HT1080 (cell line): ENCODE measurements at places on chromosomes 6 and 20. TPM values are rescaled to one million over a fixed set of nuclear protein-coding genes. Genes with fewer than 3 reads are reported as not detected.

The HIVEP2 gene
- total RNA-seq, result 5.8 and 7.0 TPM in 2 replicates

The ZBTB12 gene
- 10.8 and 15.1 TPM in 2 replicates for total RNA-seq

GRCh38 chr6:167119670-167120582 is 3.0 kb upstream of the CCR6 start:
- no peak for DNase-seq

- DNase-seq, result peak; percentile 86
Measured at GRCh38 chr6:81451787-81452186, 300.7 kb downstream of the TENT5A start.

- peak; percentile 59 for DNase-seq
Measured at GRCh38 chr6:149049230-149049629, 268.3 kb upstream of the TAB2 start.

DNA sequence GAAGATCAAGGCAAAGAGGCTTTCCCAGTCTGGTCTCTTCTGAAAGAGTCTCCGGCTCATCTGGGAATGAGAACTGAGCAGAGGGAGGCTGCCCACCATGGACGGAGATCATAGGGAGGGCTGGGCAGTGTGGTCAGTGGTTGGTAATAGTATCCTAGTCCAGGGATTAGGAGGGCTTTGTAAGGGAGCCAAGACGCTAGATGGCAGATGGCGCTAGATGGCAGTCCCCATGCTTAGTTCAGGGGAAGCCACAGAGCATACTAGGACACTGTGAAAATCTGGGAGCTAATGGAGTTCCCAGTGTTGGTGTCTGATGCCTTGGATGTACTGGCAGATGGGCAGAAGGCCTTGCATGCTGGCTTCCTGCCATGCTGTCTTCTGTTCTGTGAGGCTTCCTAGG is 21.7 kb upstream of the DAAM2 start:
- DNase-seq, result no peak

DNA sequence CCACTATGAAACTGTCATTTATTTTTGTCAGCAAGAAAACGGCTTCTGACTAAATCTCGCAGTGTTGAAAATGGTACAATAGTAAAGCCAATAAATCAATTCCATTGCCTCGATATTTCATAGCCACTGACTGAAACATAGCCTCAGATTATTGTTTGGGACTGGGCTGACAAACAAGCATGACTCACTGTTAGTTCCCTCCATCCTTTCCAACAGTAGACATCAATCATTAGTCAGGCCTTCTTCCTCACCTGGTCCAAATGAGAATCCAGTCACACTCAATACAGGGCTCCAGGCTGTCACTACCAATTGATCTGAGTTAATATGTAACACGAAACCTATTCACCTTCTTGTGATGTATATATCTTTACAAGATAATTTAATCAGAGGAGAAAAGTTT is 66.1 kb downstream of the ADGRB3 start:
- DNase-seq, result no peak

DNA sequence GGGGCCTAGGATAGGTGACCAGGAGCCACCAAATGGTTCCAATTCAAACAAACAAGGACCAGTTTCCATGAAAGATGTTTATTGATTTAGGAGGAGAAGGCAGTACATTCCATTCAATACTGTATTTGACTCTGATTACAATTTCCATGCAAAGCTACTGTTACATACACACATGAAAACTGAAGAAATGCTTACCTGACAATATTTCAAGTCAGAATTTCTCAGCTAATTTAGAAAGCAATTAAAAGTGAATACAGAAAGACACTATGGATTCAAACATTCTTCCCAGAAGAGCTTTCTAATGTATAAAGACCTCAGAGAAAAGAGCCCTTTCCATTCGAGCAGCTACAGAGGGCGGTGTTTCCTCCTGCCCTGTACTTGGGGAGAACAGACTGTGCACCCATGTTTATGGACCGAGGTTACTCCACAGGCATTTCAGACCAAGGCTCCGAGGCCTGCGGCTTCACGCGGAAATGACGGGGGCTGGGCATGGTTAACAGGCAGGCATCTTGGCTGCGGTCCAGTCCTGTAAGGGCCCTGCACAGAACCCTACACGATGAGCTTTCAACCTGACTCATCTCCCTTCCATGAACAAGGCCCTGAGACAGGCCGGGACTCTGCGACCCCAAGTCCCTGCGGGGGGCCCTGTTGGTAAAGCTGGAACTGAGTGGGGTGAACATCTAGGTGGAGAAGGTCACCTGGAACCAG is 25.7 kb upstream of the TCFL5 start:
- peak; percentile 97 for DNase-seq

GRCh38 chr6:43945768-43946080 is 175.7 kb downstream of the VEGFA start:
- DNase-seq, result peak; percentile 39

- peak; percentile 25 for DNase-seq
Measured at GRCh38 chr6:55474382-55474781, 104.6 kb downstream of the HMGCLL1 start.

GRCh38 chr20:52941808-52942207 is 30.4 kb upstream of the TSHZ2 start:
- no peak for DNase-seq

The HLA-DMA gene
- total RNA-seq, result 3.4 and 3.9 TPM in 2 replicates

GRCh38 chr6:119848696-119849095 is 499.1 kb upstream of the MAN1A1 start:
- no peak for DNase-seq

The GHRH gene
- total RNA-seq, result not detected in 2 replicates

The FLOT1 gene
- total RNA-seq, result 67.0 and 73.8 TPM in 2 replicates

The PTCRA gene
- not detected in 2 replicates for total RNA-seq
